ENCODE measurements at places on chromosomes 2 and 18.

DNA sequence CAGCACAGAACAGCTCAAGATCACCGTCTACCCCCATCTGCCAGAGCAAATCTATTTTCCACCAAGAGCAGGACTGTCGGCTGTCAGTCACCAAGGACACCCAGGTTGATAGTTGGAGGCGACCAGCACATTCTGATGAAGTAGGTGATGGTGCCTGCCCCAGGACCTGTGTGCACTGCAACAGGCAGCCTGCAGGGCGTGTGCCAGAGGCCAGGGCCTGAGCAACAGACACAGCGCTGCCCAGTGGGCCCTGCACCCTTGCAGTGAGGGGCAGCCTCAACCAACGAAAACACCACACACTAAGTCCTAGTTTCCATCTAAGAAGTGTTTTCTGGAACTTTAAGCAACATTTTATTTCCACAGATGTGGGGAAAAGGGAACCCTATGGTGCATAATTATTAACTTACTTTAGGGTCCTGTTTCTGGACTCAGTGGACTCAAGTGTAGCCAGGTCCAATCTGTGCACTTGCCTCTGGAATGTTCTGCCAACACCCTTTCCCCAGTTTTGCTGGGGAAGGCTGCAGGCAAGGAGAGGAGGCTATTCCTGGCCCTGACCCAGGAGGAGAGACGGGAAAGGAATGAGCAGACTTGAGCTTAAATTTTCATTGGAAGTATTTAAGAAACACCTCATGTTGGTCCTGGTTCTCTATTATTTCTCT lies 61.5 kb downstream of the ADNP2 start:
- no peak for DNase-seq

- peak; percentile 80 for DNase-seq
These were observed 679 bp downstream of the PMAIP1 start for GRCh38 chr18:59900222-59901128.

- no peak for DNase-seq
These were observed 30.9 kb upstream of the SERPINB12 start for GRCh38 chr18:63511285-63511684.

- no peak for DNase-seq
These were observed 162.9 kb downstream of the TMEM247 start for GRCh38 chr2:46642218-46642617.

- DNase-seq = peak; percentile 83
These were observed at the start of gene NMUR1 for GRCh38 chr2:231530099-231531011. TSS of gene NMUR1 (minus strand) at chr2:231530445. CDS start at chr2:231530361, 84 bp downstream.

- DNase-seq = no peak
These were observed 31.3 kb upstream of the EVA1A start for GRCh38 chr2:75592030-75592429.

DNA sequence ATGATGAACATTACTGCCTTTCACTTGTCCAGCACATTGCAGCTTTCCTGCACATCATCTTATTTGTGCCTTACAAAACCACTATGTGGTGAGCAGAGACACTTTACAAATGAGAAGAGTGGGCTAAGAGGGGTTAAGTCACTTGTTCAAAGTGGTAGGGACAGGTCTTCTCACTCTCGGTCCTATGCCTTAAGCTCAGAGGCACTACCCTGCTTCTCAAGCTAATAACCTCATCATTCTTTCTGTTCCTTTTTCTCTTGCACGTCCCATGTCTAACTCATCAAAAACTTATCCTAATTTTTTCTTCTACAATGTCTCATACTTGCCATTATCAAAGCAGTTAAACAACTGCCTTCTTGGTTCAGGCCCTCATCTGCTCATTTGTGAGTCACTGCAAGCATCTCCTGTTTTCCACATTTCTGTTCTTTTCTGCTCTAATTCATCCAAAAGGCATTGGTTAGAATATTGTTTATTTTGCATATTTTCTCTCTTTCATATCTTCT lies 21.9 kb upstream of the NCOA1 start:
- no peak for DNase-seq

GRCh38 chr18:73286584-73286983 lies 418.8 kb upstream of the NETO1 start:
- DNase-seq = no peak

DNA sequence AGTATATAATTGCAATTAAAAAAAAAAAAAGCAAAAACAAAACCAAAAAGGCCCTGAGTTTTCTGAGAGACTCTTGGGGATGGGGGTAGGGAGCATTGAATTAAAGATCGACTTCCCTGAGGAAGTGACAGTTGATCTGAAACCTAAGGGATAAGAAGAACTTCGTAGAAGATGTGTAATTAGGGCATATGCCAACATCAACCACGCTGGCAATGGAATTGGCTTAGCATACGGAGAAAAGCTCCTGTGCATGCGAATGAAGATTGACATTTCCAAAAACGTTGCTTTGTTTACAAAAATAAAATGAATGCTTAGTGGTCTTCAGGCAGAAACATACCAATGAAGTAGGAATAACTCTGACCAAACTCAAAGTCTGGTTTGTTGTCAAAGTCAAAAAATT lies 307.6 kb upstream of the ZNF521 start:
- DNase-seq = no peak

GRCh38 chr2:7012141-7012764 lies 95.0 kb downstream of the RNF144A start:
- no peak for DNase-seq

DNA sequence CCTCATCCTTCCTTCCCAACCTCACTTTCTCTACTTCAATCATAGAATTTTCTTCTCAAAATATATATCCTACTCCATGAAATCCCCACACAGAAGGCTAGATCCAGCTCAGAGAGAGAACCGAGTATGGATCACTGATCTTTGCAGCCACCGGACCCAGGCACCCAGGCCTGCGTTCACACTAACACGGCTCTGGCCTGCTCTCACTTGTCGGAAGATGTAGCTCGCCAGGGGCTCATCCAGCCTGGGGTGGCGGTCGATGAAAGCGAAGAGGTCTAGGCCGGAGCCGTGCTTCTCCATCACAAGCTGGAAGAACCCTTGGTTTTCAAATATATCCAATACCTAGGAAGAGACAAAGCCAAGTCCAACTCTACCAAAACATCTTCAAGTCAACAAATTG lies 12.7 kb upstream of the MTERF4 start:
- DNase-seq = no peak

GRCh38 chr2:228875152-228875900 lies 395.8 kb downstream of the PID1 start:
- DNase-seq = no peak

GRCh38 chr2:144519934-144520731 lies at the start of gene ZEB2:
TSS of gene ZEB2 (minus strand) at chr2:144520119. CDS start at chr2:144517350, 2,769 bp downstream.
- peak; percentile 61 for DNase-seq

DNA sequence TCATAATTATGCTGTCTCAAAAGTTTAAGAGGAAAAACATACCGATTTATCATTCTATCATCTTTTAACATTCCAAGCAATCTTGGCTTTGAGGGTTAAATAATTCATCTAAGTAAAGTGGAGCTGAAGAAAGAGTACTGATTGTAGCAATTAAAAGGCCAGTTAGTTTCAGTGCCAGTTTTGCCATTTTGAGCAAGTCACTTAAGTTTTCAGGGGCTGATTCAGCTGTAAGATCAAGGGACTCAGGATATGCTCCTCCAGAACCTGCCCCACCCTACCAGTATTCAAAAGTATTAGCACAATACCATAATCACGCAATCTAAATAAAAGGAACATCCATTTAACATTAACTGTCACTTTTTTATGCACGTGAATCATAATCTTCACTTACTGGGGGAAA lies 1.9 kb downstream of the SS18 start:
- peak; percentile 3 for DNase-seq

Data from CD4-positive, alpha-beta T cell treated with Interleukin-12 subunit alpha and Interleukin-12 subunit beta, for 1 hour (primary cell).